ENCODE measurements at places on chromosomes 2 and 18.

- DNase-seq: peak; percentile 31
Observed at GRCh38 chr2:238929242-238930081, 81.6 kb downstream of the TWIST2 start.

- DNase-seq: no peak
Observed at GRCh38 chr18:35458271-35458670, 39.5 kb downstream of the INO80C start.

DNA sequence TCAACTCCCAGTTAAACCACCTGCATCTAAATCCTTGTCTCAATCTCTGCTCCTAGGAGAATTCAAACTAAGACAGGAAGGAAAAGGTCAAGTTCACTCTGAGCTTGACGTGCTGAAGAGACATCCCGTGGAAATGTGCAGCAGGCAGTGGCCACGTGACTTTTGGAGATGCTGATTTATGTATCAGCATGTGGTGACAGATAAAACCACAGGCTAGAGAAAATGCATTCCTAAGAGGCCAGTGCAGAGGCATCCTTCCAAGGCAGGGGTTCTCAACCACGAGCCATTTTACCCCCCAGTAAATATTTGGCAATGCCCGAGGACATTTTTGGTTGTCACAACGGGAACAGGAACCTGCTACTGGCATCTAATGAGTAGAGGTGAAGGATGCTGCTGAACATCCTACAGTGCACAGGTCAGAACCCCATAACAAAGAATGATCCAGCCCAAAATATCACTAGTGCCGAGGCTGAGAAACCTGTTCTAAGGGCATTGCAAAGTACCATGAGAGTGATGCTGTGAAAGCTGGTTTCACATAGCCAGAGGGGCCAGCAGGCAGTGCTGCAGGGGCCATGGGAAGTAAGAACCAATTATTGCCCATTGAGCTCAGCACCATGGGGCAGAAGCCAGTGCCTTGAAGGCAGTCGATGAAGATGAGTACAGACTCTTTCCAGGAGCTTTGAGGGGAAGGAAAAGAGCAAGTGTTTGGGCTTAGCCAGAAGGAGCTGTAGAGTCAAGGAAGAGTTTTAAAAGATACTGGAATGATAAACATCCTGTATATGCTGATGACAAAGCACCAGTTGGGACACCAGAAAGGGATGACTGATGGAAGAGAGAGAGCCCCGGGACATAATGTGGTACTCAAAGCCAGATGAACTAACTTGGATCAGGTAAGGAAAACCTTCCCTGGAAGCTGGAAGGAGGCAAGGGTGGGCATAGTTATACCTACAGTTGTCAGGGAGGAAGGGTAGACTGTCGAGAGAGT is 174.6 kb downstream of the HAUS1 start:
- DNase-seq: peak; percentile 87

GRCh38 chr2:169225906-169226305 is 136.4 kb downstream of the LRP2 start:
- DNase-seq: no peak

DNA sequence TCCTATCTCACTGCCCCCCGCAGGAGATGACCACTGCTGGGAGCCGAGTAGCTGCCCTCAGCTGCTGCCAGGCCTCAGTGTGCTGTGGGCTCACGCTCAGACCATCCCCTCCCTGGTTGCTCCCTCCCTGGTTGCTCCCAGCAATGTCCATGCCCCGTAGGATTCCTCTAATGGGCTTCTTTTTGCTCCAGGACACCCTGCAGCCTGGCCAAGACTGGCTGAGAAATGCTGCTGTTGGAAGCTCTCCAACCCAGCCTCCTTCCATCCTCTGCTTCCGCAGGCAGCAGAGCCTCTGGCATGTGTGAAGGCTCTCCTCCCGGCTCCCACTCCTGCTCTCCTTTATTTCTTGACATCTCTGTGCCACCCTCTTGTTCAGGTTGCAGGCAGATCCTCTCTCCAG is 48.6 kb downstream of the SOX11 start:
- DNase-seq: no peak

- no peak for DNase-seq
Observed at GRCh38 chr2:42169874-42170521, 845 bp downstream of the EML4 start.

GRCh38 chr2:6995391-6996097 is 78.3 kb downstream of the RNF144A start:
- no peak for DNase-seq

- no peak for DNase-seq
Observed at GRCh38 chr18:73893880-73894279, 253.8 kb downstream of the FBXO15 start.

DNA sequence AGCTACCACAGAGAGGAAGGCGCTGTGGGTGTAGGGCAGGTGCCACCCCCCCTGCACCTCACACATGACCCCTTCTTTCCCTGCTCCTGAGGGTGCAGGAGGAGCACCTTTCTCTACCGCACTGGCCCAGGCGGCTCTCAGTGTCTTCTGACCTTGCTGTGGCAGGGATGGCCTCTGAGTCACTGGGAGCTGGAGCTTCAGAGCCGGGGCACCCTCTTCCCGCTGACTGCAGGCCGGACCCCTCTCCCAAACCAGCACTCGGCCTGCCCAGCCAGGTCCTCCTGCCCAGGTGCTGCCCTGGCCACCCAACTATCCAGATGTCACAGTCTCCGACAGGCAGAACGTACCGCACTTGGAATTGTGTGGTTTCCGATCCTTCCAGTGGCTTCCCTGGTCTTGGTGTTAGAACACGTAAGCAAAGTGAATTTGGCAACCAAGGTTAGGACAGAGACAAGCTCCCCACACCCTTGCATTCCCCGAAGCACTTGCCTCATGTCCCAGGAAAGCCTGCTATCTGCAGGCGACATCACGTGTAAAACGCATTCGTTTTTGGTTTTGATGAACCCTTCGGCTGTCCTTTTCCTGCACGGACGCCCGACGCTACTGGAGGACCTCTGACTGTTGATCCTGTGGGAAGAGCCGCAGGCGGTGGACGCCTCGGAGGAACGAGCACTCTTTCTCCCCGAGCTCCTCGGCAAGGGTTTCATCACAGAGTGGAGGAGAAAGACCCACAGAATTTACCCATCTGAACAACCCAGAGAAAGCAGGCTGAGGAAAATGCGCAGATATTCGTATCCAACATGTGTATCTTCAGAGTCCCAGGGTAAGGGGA is 24.7 kb upstream of the KCNG2 start:
- DNase-seq: no peak

DNA sequence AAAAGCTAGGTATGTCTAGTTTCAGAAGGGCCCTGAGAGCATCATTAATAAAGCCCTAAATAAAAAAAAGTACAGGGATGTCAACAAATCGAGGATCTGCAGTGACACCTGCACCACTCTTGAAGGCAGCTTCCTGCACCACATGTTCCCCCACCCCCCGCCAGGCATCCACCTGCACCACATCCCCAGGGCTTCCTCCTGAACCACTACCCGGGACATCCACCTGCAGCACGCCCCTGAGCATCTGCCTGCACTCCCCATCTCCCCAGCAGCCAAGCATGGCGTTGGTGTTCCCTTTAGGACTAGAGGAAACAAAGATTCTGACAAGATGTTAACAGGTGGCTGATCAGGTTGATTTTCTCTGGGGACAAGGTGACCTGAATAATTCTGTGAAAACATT is 55.2 kb downstream of the DLGAP1 start:
- no peak for DNase-seq

- peak; percentile 97 for DNase-seq
Observed at GRCh38 chr2:8598295-8599165, 83.3 kb upstream of the ID2 start.

- DNase-seq: no peak
Observed at GRCh38 chr2:23489471-23490322, 104.7 kb downstream of the KLHL29 start.

DNA sequence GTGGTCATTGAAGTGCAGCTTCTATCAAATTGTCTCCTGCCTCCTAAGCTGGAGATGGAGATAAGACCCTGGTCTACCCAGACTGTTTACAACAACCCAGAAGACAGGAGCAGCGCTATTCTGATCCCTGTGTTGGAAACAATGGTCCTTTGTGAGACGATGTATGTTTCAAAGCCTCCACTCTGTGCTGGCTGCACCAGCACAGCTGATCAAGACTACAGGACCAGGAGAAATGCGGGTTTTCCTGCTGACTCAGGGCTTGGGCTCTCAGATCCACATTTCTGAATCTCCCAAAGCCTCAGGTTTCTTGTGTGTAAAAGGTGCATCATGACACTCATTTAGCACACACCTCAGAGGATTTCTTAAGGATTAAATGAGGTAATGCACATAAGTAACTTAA is 92.0 kb downstream of the POU3F3 start:
- DNase-seq: no peak

- no peak for DNase-seq
Observed at GRCh38 chr2:171813126-171813525, 80.9 kb downstream of the SLC25A12 start.

GRCh38 chr2:170047331-170048065 is 130.4 kb upstream of the MYO3B start:
- no peak for DNase-seq

DNA sequence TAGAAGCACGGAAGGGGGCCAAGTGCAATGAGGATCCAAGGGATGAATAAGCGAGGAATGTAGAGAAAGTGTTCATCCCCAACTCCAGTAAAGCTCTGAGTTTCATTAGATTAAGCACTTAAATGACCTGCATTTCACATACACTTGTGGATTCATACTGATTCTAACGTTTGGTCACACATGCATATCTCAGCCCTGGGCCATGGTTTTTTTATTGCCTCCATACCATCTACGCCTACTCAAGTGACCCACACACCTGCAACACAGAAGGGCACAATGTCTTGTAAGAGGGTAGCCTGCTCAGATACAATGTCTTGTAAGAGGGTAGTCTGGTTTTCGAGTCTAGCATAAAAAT is 566 bp upstream of the MRPS5 start:
- no peak for DNase-seq

DNA sequence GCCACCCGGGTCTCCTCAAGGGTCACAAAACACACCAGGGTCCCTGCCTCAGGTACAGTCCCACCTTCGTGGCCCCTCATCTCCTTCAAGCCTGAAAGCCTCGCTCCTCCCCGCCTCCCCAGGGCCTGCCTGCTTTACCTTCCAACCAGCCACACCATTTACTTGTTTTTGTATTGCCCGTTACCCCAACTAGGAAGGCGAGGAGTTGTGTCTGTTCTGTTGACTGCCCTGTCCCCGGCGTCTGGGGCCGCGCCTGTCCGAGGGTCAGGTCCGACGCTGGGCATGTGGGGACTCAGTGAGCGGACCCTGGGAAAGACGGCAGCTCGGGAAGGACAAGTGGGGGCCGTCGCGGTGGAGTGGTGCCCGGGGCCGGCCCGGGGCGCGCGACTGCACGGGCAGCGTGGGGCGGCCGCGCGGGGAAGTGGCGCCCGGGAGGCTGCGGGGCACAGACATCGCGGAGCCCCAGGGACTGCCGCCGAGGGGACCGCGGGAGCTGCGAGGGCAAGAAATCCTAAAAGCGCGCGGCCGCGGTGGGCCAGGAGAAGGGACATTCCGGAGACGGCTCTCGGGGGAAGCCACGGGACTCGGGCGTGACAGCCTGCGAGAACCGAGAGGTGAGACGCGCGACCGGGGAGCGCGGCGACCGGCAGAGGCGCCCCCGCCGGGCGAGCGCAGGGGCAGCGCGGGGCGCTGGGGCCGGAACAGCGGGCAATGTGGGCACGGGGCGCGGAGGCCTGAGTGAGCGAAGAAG is 797 bp upstream of the GRHL1 start:
- DNase-seq: peak; percentile 34

DNA sequence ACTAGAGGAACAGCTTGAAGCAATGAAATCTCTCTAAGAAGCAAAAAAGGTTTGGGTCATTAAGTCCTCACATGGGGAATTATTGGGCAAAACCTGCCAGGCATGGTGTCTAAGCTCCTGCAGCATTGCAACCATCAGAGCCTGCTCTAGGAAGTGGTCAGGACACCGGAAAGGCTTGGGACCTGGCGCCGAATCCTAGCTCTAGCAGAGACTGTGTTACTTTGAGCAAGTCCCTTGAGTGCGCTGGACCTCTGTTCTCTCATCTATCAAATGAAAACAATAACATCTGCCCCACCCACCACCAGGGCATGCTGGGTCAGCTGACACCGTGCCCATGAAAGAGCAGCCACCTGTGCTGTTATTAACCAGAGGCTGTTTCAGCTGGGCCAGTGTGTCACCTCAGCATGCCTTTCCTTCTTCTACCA is 6.3 kb downstream of the TMEM127 start:
- no peak for DNase-seq

GRCh38 chr2:150885236-150885635 is 376.4 kb downstream of the RBM43 start:
- DNase-seq: peak; percentile 33

- no peak for DNase-seq
Observed at GRCh38 chr2:228115-228514, 35.7 kb downstream of the SH3YL1 start.

GRCh38 chr2:15253835-15254286 is 307.3 kb downstream of the NBAS start:
- DNase-seq: no peak

- peak; percentile 63 for DNase-seq
Observed at GRCh38 chr2:236507393-236508085, 62.1 kb upstream of the ACKR3 start.

DNA sequence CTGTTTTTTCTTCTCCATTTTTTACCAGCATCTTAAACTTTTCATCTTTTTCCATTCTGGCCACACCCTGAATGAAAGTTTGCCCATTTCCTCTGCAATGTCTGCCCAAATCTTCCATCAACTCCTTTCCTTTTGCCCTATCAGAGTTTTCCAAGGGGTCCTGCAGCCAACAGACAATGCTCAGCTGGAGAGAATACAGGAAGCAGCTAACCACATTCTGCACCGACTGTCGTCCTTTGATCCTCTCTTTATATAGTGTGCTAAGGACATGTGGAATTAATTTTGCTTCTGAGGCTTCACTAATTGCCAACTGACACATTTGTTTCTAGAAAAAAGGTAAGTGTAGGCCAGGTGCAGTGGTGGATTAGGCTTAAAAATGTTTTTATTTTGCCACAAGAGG is 50.5 kb upstream of the DLX2 start:
- DNase-seq: no peak

GRCh38 chr2:25071966-25072365 is 30.1 kb downstream of the EFR3B start:
- no peak for DNase-seq

DNA sequence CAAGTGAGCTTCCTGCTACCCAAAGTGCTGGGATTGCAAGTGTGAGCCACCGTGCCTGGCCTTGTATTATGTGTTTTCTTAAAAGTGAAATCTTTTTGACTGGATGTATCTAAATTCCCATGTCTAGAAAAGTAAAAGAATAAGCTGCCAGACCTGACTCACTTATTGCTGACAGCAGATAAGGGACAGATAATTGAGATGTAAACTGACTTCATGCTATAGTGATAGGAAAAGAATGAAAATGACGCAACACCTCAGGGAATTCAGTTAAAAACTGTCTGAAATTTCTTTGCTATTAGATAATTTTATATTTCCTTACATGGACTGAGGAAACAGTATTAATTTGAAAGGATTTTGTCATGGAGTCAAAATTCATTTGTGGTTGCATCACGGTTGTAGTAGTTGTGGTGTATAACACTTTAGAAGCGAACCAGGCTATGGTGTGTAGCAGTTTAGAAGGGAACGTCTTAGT is 19.4 kb downstream of the TTC27 start:
- peak; percentile 94 for DNase-seq

- no peak for DNase-seq
Observed at GRCh38 chr2:98504381-98505109, 59.9 kb downstream of the INPP4A start.

All from fibroblast of skin of right biceps (primary cell).